Left forelimb (tissue), 1 donor: ENCODE measurements at places on chromosomes 1 and 21.

- DNase-seq, result no peak
Measured at GRCh38 chr21:19034560-19034959, 631.0 kb upstream of the TMPRSS15 start.

DNA sequence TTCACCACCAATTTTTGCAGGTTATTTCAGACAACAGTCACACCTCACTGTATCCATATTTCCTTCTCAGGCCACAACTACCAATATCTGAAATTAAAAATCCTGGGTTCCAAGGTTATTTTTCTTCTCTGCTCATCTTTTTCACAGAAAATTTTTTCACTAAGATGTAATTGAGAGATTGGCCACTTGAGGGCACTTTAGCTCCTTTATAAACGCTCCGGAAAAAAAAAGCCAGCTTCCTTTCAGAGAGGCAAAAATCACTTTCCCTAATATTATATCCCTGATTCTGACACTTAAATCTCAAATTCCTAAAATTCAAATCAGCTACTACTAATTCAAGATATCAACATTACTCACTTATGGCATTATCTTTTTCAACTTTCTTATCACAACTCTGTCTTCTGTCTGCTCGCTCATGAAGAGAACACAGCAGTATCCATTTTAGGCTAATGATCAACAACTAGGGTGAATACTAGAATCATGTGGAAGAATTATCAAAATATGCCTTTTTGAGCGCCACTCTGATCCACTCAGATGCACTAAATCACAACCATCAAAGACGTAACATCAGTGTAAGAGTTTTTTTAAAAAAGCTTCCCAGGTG, 101.4 kb upstream of the RGS1 start:
- DNase-seq, result no peak

- no peak for DNase-seq
Measured at GRCh38 chr1:16474166-16474800, 33.8 kb downstream of the NECAP2 start.

DNA sequence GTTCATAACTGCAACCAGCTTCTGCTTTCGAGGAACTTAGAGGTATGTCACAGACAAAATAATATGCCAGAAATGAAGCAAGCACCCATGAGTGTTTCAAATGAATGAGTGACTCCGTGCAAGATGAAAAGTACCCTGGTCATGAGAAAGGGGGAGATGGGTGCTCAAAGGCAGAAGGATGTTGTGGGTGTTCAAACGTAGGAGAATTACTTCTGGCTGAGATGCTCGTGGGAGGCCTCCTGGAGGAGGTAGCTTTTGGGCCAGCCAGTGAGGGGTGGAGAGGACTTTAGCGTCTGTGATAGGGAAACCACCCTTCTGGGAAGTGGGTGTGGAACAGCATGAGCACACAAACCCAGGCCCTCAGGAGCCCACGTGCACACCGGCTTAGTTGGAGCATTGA, 113.8 kb downstream of the SYF2 start:
- no peak for DNase-seq

DNA sequence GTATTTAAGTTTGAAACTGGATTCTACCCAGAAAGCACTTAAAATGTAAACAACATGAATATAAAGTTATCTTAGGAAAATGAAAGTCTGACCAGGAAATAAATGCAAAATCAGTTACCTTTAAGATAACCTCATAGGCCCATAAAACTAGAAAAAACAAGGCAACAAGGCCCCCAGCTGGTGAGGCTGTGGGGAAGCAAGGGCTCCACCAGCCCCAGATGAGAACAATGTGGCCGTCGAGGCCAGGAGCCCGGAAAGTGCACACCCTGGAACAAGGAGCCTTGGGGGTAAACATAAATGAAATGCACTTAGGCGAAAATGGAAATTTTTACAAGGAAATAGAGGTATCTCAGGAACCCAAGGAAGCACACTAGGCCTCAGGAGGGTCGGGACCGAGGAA, 37.9 kb upstream of the BMP8B start:
- no peak for DNase-seq

DNA sequence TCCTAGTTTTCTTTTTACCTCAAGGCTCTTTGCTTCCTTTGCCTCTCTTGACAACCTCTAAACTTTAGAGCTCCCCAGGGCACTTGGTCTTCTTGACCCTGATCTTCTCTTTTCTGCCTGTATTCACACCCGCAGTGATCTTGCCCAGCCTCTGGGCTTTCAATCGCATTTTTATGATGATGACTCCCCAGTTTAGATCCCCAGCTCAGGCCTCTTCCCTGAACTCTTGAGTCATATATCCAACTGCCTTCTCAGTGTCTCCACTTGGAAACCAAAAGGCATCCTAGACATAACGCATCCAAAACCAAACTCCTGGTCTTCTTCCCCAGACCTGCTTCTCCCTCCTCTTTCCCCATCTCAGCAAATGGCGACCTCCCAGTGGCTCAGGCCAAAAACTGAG, 6.5 kb downstream of the STUM start:
- no peak for DNase-seq
